ENCODE measurements at places on chromosomes 4 and X.

DNA sequence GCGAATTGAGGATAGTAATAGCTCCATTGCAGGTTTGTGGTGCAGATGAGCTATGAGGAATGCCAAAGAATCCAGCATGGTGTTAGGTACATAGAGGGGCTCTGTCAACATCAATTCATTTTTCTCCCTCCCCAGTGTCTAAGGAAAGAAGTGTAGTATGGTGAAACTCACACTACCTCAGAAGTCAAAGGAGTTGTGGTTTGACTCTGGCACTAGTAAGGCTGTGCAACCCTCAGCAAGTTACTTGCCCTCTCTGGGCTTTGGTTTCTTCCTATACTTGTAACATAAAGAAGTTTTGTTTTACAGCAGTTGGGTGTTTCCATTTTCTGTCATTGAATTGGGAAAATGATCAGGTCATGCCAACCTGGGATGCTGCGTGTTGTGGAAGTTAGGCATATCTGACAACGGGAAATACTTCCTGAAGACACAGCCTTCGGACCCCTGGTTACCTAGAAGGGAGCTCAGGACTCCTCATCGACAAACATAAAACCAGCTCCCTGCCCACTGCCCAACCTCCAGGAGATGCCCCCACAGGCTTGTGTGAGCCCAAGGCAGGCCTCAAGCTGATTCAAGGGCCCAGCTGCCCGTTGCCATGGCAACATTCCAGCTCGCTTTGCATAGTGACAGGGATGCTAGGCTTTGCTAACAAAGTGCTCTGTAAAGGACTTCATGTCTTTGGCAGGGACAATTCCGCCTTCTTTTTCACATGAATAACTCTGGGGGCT lies 71.4 kb downstream of the RTL5 start:
- DNase-seq, result no peak

- no peak for DNase-seq
These were observed 38.9 kb upstream of the PLAC8 start for GRCh38 chr4:83153417-83153816.

- no peak for DNase-seq
These were observed 17.4 kb downstream of the ADAM29 start for GRCh38 chr4:174935607-174936006.

GRCh38 chr4:182924497-182924896 lies 7.3 kb upstream of the DCTD start:
- no peak for DNase-seq

DNA sequence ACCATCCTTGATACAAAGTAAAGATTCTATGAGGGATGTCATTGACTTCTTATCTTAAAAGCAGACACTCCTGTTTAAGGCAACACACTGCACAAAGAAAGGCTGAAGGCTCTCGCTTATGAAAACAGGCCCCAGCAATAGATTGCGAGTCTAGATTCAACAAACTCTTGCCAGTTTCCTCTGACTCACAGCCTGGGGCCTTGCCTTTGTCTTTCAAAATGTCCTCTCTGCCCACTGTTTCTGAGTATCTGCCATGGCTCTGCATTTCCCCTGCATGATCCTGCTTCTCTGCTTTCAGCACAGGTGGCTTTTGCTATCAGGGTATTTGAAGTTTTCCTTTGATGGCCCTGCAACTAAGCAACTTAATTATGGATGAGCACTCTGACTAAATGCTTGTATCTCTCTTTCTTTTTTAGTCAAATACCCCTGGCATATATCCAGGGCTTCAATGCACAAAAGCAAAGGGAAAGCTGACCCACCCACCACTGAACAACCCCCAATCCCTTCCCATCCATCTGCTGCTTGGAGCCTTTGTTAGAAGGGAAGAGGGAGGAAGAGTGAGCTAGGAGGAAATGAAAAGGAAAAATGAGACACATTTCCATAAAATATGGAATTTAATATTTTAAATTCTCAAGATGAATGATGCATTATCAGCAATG lies 32.2 kb downstream of the NDP start:
- no peak for DNase-seq
